H4 (cell line): ENCODE measurements at places on chromosomes 3 and 15. TPM values are rescaled to one million over a fixed set of nuclear protein-coding genes. Genes with fewer than 3 reads are reported as not detected.

Gene CKMT1B
- total RNA-seq = 0.95 TPM in 1 of 2 replicates, not detected in the other

- peak; percentile 74 for DNase-seq
Observed at GRCh38 chr15:98881526-98882520, 125.8 kb downstream of the PGPEP1L start.

- no peak for DNase-seq
Observed at GRCh38 chr3:127330385-127330784, 42.5 kb upstream of the PRR20G start.

DNA sequence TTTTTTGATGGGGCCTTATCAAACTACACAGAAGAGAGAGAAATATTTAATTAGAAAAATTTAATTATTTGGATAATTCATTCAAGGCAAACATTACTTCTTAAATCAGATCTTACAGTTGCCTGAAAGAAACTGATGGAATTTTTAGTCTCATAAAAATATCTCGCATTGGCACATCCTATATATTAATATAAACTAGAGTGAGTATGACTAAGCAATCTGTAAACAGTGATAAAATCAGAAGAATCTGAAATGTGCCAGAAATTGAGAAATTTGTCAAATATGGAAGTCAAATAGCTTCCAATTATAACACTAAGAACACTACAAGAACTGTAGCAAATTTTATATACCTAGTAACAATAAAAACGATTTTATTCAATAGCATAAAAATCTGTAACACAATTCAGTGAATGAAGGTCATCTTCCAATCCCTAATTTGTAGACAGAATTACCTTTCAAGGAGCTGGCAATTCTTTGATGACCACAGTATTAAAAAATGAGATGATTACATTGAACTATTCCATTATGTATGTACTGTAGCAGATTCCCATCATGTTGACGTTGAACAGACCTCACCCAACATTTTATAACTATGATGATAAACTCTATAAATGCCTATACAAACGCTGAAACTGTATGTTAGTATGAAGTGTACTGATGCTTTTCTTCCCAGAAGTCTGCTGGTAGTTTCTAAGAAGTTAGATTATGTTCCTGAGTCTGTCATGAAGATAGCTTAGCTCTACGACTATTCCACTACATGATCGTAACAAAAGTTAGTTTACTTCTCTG, 63.0 kb downstream of the ALDH1A2 start:
- no peak for DNase-seq

- no peak for DNase-seq
Observed at GRCh38 chr3:57927916-57928315, 80.3 kb upstream of the FLNB start.
